ENCODE measurements at places on chromosomes 7 and 10. TPM values are rescaled to one million over a fixed set of nuclear protein-coding genes. Genes with fewer than 3 reads are reported as not detected.

Gene TRDMT1
- 29.5 TPM for total RNA-seq

Gene NPS
- total RNA-seq, result not detected

Gene ZNF775
- total RNA-seq, result 7.6 TPM

Gene UPK3B
- 0.23 TPM for total RNA-seq

Gene MET
- 2.8 TPM for total RNA-seq

Gene KAZALD1
- total RNA-seq, result 1.2 TPM

All from diencephalon (tissue), 1 donor.